ENCODE measurements at places on chromosomes 1 and 21. TPM values are rescaled to one million over a fixed set of nuclear protein-coding genes. Genes with fewer than 3 reads are reported as not detected.

TOR1AIP1 gene
- 16.8 TPM for total RNA-seq

OSCP1 gene
- 3.5 TPM for total RNA-seq

FCRLB gene
- 3.8 TPM for total RNA-seq

KRTAP19-3 gene
- not detected for total RNA-seq

NBPF6 gene
- total RNA-seq, result not detected

ARHGEF16 gene
- not detected for total RNA-seq

TRIM46 gene
- total RNA-seq, result 3.9 TPM

GRCh38 chr1:97091679-97092078 is 370.1 kb downstream of the PTBP2 start:
- no peak for DNase-seq

GRCh38 chr1:203031467-203031866 is 5.2 kb downstream of the PPFIA4 start:
- no peak for DNase-seq

GRCh38 chr1:40928699-40929098 is 50.8 kb upstream of the CTPS1 start:
- DNase-seq, result no peak

GRCh38 chr1:89754518-89754917 is 66.3 kb upstream of the LRRC8D start:
- peak; percentile 14 for DNase-seq

DNA sequence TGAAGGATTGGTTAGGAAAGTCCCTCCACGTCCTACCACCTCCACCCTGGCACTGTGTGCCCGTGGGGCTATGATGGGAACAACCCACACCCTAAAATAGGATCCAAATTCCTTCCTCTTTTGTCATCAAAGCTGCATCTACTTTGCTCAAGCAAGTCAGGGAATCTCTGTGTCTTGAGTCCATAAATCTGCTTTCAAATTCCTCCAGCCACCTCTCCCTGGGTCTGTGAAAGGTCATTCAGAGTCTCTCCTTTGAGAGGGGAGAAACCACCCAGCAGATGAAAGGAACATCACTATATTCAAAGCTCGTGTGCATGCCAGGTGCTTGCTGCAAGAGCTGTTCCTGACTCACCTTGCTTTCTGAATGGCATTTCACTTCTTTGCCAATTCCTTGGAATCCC is 243.6 kb downstream of the TM2D1 start:
- no peak for DNase-seq

DNA sequence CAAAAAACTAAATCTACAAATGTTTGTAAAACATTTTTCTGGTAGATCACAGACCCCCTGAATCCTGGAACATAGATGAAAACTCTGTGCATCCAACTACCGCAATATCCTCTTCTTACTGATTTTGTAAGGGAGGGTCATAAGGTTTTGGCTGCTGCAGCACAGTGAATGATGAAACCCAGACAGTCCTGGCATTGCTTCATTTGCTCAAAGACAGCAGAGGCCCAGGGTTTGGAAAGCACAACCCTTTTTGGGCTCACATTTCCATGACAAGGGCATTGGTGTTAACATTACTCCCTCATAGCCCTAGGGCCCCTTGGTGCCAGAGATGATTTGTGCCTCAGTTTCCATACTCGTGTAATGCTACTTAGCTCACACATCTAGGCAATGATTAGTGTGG is 51.2 kb downstream of the PLXNA2 start:
- no peak for DNase-seq

DNA sequence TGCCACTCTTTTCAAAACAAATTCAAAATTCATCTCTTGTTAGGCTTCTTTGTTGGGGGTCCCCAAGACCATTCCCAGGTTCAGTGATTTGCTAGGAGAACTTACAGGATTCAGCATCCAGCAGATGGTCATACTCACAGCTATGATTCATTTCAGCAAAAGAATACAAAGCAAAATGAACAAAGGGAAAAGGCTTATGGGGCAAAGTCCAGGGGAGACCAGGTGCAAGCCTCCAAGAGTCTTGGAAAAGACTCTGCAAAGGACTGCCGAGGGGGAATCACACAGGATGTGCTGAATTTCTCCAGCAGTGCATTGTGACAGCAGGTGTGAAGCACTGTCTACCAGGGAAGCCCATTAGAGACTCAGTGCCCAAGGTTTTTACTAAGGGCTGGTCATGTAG is 7.3 kb downstream of the TRAF5 start:
- DNase-seq, result peak; percentile 19

DNA sequence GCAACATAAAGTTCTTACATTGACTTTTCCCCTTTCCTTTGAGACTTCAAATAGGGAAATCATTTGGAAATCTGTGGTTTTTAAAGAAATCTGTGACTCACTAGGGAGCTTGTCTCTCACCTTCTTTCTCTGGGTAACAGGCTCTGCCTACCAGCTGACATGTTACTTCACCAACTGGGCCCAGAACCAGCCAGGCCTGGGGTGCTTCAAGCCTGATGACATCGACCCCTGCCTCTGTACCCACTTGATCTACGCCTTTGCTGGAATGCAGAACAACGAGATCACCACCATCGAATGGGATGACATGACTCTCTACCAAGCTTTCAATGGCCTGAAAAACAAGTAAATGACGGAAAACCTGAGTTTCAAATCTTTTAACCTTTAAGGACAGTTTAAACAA is 9.2 kb upstream of the CHIA start:
- no peak for DNase-seq

GRCh38 chr1:201740670-201741111 is 88.3 kb upstream of the IPO9 start:
- peak; percentile 42 for DNase-seq

DNA sequence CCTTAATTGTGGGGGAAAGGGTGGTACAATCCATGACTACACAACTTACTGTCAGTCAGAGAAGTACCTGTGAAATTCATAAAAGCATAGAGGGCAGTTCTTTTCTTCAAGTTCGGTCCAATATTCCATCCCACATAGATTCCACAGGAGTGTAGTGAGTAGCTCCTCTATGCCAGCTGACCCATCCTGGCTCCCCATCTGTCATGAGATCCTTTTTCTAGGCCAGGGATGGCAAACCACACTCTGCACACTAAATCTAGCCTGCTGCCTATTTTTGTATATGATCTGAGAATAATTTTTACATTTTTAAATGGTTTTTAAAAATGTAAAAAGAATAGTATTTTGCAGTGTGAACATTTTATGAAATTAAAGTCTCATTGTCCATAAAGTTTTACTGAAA is 107.0 kb upstream of the TSPAN2 start:
- DNase-seq, result no peak

DNA sequence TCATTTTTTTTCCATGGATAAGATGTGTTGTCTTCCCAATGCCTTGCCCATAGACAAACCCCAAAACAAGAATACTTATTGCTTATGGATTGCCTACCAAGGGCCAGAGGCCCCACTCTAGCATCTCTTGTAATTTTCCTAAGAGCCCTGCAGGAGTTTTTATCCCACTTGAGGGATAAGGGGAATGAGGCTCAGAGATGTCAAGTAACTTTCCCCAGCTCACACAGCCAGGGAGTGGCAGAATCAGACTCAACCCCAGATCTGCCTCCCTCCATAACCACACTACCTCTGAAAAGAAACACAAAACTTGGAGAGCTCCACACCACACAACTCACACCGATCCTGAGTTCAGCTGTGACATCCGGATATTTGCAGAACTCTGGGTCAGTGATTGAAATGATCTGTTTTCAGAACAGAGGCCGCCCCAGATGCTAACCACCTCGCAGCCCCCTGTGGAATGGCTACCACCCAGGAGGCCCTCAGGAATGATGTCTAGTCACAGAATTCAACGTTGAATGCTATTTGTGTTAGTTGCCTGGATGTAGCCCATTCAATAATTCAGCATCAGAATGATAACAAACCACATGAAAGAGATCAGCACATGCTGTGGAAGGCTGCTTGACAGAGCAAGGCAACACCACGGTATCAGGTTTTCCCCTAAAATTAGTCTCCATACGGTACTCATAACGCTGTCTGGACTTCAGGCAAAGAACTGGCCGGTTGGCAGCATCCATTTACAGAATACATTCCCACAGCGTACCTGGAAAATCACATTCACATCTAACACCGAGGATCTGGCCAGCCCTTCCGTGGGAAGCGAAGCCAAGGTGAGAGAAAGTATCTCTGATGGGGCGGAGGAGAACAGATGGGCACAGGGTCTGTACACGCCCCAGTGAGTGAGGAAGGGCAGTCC is 231.9 kb downstream of the TOMM20 start:
- DNase-seq, result no peak

- no peak for DNase-seq
Measured at GRCh38 chr1:196181594-196181878, 426.7 kb downstream of the KCNT2 start.

DNA sequence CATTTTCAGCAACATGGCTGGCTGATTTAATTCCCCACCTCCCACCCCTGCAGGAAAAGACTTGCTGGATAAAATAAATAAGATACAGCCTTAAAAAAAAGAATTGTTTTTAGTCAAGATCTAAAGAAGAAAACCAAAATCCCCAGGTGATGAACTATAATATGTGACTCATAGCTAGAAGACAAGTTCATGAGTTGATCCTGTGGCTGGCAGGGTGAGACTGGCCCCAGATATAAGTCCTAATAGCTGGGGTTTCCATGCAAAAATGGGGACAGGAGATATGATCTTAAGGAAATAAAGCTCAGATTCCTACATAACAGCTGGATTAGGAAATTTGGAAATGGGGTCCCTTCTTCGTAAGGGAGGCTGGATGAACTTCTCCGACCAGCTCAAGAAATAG is 21.9 kb upstream of the RGSL1 start:
- DNase-seq, result no peak

DNA sequence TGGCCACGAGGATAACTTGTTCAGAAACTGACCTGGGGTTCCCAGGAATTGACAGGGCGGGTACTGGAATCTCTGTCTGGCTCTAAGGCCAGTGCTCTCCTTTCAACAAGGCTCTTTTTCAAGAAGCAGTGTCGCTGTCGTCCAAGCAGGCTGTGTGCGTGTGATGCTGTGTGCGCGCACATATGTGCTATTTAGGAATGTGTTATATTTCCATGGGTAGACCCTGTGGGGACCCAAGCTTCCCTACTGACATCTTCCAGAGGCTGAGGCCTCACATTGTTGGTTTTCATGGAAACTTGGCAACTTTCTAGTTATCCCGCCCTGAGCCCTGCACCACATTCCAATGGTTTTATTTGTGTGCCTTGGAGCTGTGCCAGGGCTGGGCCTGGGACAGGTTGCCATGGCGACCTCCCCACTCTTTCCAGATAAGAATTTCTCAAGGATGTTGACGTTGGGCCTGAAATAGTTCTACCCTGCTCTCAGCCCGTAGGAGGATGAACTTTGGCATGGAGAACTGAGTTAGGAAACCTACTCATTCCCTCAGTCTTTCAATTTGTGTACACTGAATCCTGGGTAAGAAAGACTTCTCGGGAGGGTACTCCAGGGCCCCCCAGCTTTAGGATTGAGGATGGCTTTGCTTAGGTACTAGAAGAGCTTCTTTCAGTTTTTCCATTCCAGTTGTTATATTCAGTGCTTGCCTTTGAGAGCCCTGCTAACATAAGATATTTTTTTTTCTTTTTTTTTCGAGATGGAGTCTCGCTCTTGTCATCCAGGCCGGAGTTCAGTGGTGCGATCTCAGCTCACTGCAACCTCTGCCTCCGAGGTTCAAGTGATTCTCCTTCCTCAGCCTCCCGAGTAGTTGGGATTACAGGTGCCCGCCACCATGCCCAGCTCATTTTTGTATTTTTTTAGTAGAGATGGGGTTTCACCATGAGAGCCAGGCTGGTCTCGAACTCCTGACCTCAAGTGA is 38.8 kb upstream of the SRSF10 start:
- DNase-seq, result no peak

DNA sequence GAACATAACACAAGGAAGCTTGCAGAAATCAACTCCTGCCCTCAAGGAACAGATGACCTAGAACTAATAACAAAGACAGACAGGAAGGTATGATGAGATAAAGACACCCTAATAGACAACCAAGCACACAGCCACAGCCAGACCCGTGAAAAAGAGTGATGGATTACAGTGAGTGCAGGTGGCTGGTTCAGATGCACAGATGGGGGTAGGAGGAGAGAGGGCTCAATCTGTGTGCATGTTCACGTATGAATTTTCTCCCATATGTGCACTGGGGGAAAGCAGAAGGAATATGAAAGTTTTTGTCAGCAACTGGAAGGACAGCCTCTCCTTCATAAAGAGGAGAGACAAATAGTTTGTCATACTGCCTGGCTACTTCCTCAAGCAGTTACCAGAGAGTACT is 367.1 kb downstream of the PBX1 start:
- DNase-seq, result no peak

- DNase-seq, result no peak
Measured at GRCh38 chr1:67298762-67299161, 8.9 kb upstream of the IL12RB2 start.

GRCh38 chr1:200090252-200091159 is 63.0 kb downstream of the NR5A2 start:
- DNase-seq, result peak; percentile 16

- DNase-seq, result no peak
Measured at GRCh38 chr1:116157096-116157495, 45.9 kb downstream of the MAB21L3 start.

DNA sequence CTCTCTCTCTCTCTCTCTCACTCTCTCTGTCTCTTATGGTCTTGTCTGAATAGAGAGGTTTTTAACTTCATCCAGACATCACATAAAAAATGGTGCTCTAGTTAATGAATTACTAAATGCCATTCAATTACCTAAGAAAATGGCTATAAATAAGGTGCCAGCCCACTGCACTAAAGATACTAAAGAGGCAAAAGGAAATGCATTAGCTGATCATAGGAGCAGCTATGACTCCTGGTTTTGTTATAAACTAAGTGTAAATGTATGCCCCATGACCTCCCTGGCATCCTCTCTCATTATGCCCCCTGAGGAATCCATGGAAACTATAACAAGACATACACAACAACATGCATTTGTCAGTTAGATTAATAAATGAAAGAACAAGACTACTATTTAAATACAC is 57.5 kb upstream of the PDC start:
- no peak for DNase-seq

- no peak for DNase-seq
Measured at GRCh38 chr1:185358957-185359356, 41.9 kb upstream of the IVNS1ABP start.

DNA sequence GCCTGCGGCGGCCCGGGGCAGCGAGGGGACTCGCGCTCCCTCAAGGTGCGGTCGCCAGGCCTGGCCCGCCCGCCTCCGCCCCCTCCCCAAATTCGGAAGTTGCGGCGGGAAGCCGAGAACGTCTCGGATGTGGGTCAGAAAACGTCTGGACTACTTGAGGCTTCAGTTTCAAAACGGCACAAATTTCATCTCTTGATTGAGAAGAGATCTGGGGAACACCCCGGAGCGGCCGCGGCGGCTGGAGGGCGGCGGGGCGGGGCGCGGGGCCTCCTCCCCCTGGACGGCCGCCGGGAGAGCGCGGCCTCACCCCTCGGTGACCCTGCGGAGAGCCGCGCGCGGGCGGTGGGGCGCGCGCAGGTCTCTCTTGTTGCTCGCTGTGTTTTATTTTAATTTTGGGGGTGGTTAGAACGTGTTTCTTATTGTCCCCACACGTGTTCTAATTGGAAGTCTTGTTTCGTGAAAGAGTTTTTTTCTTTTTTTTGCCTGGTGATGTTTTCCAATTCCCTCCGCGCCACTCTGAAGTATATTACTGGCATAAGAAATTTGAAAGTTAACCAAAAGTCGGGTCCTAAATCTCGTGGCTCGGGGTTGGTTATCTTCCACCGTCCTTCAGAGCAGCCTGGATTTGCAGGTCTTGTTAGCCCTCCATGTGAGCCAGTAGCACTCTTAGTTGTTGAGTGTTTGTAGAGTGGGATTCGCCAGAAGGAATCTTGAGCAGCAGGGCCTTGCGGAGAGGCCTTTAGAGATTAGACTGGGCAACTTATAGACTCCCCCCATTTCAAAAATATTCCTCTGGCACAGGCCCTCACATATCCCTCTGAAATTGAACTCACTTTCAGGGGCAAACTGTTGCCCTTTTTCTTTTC is 749 bp downstream of the PCBP3 start:
- DNase-seq, result no peak

- DNase-seq, result no peak
Measured at GRCh38 chr1:204278958-204279357, 65.2 kb upstream of the GOLT1A start.

All from OCI-LY7 (cell line).